ENCODE measurements at places on chromosomes 2 and 18.

DNA sequence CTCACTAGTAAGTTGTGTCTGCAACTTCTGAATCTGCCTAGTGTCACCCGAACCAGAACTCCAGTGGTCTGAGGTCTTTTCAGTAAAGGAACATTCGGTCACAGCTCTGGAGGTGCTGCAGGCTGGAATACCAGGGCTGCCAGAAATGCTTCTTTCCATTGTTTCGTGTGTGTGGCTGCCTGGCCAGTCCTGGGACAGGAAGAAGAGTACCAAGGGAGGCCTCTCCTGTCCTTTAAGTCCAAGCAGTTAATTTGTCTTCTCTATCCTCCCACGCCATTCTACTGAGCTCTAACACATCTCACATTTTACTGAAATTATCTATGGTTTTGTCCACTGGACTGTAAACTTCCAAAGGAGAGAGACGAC lies 196.0 kb downstream of the LNPK start:
- DNase-seq, result no peak

DNA sequence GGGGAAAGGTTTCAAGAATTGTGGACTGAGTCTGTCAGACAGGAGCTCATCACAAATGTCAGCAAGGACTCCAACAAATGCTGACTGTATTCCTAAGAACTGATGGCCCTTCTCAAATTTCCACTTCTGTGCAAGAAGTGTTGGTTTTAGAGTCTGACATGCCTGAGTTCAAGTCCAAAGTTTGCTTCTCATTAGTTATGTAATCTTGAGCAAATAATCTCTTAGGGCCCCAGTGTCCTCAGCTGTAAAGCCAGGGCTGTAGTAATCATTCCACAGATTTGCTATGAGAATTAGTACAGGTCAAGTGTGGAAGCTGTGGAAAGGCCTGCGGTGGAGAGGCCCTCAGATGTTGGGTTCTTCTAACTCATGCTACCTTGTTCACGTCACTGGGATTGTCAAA lies 23.9 kb downstream of the MEP1B start:
- DNase-seq, result no peak

GRCh38 chr2:27073782-27074181 lies 2.3 kb upstream of the OST4 start:
- DNase-seq, result no peak

DNA sequence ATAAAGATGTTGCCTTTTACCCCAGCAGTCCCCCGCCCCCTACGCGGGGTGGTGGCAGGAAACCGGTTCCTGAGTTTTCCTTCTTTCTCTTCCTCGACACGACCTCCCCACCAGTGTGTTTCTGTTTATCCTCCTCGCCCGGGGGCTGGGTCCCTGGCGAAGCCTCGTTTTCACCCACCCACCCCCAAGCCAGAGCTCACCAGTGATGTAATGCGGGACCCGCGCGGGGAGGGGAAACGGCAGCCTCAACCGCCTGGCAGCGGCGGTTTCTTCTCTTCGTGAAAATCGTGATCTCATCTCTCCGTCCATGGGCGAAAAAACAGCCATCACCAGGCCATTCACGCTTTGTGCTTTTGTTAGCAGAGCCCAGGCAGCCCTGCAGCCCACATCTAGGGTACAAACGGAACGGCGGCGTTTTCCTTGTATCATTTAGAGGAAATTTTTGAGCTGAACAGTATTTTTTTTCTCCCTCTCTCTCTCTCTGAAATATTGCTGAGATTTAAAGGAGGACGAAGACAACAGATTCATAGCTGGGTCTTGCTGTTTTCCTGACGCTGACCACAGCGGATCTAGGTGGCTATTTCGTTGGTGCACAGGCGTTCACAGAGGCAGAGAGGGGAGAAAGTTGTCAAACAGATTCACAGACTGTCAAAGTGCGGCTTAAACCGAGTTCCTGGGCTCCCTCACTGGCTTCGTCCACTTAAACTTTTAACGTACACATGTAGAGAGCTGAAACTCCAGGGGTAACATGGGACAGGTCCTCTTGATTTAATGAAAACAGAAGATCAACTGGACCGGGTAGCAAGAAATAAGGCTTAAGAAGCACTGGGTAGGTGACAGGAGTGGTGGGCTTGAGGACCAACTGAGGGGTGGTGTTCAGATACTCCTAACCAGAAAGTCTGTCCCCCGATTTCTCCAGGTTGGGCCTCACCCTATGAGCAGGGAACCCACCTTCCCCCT lies 21.9 kb upstream of the PAX3 start:
- DNase-seq, result no peak

- no peak for DNase-seq
These were observed 94.6 kb upstream of the SCG2 start for GRCh38 chr2:223696719-223697118.

DNA sequence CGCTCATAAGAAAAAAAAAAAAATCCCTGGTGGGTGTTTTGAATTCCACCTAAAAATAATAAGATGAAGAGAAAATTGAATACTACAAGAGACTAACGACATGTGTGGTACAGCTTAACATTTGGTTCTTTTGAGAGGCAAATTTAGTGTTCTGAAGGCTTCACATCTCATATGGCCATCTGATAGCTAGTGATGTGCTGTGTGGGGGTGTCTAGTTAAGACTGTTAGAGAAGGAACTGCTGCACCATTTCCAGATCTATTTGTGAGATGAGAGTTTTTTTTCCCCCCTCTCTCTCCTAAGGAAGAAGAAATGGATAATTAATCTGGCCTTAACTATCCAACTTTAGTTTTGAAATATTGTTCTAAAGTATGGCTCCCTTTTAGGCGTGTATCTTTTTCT lies 321.6 kb downstream of the SLC4A3 start:
- no peak for DNase-seq

DNA sequence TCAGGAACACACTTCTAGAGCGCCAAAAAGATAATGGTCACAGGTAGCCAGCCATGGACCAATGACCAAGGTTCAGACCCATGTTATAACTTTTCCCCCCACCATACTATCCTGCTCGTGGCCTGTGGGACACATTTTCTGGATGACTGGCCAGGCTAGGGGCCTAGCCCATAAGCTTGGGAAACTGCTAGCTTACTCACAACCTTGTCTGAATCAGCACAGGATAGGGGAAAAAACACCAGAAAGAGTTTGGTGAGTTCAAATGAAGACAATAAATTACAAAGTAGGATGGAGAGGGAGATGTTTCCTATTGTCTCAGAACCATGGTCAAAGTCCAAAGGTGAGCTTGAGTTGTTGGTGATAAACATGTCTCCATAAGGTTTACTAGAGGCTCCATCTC lies 156.3 kb upstream of the CCDC68 start:
- no peak for DNase-seq

GRCh38 chr2:161077367-161078210 lies 82.6 kb upstream of the TANK start:
- DNase-seq, result no peak

DNA sequence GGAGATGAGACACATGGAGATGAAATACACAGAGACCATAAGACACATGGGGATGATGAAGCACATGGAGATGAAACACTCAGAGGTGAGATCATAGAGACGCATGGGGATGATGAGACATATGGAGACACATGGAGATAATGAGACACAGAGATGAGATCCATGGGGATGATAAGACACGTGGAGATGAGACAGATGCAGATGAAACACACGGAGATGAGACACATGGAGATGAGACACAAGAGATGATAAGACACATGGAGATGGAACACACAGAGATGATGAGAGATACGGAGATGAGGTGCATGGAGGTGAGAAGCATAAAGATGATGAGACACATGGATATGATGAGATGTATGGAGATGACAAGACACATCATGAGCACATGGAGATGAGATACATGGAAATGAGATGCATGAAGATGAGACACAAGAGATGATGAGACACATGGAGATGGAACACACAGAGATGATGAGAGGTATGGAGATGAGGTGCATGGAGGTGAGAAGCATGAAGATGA lies 276.7 kb downstream of the MYT1L start:
- no peak for DNase-seq

- DNase-seq, result no peak
These were observed 176.1 kb upstream of the KLF7 start for GRCh38 chr2:207341804-207342203.

DNA sequence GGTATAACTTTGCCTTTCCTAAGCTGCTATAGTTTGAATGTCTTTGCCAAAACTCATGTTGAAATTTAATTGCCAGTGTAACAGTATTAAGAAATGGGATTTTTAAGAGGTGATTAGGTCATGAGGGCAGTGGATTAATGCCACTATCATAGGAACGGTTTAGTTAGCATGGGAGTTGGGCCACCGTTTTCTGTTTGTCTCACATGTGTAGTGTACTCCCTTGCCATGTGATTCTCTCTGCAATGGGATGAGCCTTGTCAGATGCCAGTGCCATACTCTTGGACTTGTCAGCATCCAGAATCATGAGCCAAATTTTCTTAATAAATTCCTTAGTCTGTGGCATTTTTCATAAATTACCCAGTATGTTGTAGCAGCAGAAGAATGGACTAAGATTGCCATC lies 388.9 kb upstream of the RGPD4 start:
- DNase-seq, result no peak

GRCh38 chr2:16262526-16263178 lies 322.3 kb downstream of the MYCN start:
- no peak for DNase-seq

- DNase-seq, result no peak
These were observed 1131.2 kb downstream of the TSN start for GRCh38 chr2:122886479-122887145.

DNA sequence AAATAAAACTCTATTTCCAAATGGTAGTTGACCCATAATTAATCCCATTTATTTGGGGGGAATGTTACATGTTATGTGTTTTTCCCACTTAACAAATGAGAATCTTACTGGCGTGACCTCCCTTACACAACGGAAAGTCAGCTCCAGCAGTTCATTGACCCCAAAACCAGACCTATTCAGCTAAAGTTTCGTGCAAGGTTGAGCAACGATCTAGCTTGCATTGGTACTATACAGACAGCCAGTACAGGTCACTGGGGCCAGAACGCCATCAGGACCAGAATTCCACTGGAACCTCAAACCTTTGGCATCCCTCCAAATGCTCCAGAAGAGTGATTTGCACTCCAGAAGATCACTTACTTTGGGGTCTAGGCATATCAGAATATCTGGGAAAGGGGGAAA lies 6.8 kb upstream of the CTAGE1 start:
- DNase-seq, result no peak

GRCh38 chr2:200588076-200588678 lies 2.4 kb downstream of the AOX1 start:
- DNase-seq, result no peak

All from stimulated activated CD8-positive, alpha-beta memory T cell treated with anti-CD3 and anti-CD28 coated beads, Interleukin-4, amount 100 ng/mL, for 1 hour (primary cell).